ENCODE measurements at places on chromosomes 13 and 19.

DNA sequence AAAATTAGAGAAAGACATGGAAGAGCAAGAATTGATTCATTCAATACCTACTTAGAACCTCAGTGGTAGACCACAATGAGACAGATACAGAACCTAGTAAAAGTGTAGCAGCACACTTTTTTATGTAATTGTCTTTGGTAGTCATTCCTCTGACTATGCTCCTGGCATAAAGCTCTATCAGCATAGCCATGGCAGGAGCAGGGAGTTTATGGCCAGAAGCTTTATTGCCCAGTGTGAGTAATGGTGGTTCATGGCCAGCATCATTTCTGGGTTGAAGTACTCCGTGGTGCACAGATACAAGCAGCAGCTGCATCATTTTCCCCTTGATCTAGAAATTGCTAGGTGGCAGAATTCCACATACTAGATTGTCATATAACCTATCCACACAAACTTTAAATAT is 352.6 kb downstream of the TBC1D4 start:
- DNase-seq = no peak

DNA sequence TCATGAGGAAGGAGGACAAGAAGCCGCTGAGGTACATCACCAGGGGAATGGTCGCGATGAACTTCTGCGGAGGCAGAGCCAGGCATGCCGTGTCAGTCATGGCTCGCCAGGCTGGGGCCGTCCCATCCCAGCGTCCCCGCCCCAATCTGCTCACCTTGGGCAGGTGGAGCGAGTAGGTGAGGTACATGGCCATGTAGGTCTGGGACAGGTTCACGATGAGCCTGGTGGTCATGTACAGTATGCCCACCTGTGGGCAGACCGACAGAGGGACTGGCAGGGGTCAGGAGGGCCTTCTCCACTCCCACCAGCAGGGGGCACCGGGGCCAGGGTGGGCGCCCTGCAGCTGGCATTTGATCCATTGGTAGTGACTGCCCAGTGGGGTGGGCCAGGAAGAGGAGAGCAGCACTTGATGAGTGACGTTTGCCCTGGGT is 8.3 kb downstream of the TEKTIP1 start:
- no peak for DNase-seq

DNA sequence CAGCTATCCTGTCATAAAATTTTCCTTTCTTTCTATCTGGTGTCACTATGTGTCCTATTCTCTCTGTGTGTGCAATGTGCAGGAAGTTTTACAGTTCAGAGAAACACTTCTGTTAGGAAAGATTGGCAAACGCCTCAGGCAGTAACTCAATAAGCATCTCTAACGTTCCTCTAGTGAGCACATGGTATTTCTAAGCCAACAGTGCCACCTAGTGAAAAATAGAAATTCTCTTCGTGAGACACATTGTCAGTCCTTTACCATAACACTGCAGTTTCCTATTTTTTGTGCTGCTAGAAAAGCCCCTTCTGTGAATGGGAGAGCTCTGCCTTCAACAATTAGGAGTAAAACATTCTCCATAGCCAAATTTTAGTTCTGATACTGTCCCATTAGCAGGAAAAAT is 50.7 kb downstream of the ZNF723 start:
- DNase-seq = no peak

GRCh38 chr19:41136636-41137455 is 22.6 kb downstream of the CYP2F1 start:
- DNase-seq = no peak

DNA sequence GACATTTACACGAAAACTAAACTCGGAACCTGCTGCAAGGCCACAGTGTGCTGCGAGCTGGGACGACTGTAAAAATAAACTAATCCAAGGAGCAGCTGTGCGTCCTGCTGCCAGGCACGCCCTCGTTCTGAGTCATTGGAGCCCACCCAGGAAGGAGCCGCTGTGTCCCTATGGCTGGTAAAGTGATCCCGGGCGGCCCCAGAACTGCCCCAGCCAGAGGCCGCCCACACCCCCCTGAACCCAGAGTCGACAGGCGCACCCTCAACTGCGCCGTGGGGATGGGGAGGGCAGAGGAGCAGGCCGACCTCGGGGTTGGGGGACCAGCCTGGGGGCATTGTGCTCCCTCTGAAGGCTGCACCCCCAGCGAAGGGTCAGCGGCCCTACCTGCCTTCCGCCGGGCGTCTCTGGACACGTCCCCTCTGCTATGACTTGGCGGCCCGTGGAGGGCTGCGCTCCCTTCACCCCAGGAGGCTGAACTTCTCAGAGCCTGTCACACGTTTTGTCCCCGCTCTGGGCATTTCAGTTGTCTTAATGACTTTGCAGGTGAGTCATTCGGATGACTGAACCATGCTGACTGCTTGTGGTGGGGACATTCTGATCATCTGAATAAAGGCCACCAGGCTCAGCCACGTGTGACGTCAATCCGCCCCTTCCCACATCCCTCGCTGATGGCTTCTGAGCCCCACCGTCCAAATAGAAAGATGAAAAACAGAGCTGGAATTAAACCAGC is 42.7 kb downstream of the ADPRHL1 start:
- DNase-seq = no peak

DNA sequence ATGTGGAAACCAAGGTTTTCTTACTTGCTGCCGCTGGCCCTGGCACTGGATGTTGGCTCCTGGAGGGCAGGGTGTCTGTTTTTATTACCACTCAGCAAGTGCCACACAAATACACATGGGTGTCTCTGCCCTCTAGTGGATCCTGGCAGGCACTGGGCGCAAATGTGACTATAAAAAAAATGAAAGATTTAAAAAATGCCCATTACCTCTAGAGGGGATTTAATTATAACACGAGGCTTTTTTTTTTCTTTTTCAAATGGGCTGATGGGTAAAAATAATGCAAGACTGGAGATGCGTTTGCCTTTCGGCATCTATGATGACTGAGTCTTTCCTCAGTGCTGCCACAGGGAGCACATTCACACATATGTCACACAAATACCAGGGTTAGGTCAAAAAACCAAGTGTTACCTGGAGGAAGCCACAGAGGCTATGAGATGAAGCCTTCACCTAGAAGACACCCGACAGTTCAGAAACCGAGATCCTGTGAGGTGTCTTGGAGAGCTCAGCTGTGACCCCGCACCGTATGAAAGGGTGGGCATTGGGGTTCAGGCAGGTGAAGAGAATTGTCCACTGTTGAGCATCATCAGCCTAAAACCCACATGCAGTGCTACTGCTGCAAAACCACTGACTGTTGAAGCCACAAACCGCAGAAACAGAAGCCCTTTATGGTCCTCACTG is 25.7 kb downstream of the CHAMP1 start:
- DNase-seq = no peak

GRCh38 chr13:49791711-49792549 is 552 bp downstream of the KPNA3 start:
- DNase-seq = no peak

GRCh38 chr13:97228850-97229521 is 6.9 kb downstream of the MBNL2 start:
- no peak for DNase-seq

DNA sequence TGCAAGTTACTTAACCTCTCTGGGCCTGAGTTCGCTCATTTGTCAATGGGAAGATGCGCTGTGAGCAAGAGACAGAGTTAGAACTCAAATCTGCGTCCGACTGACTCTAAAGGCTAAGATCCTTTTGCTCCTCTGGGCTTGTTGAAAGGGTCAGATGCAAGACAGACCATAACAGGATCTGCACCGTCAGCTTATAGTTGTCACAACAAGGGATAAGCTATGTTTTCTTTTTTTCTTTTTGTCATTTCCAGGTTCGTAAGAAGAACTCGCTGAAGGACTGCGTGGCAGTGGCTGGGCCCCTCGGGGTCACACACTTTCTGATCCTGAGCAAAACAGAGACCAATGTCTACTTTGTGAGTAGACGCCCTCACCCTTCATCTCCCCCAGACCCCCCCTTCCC is 1.1 kb downstream of the PPAN start:
- DNase-seq = no peak

DNA sequence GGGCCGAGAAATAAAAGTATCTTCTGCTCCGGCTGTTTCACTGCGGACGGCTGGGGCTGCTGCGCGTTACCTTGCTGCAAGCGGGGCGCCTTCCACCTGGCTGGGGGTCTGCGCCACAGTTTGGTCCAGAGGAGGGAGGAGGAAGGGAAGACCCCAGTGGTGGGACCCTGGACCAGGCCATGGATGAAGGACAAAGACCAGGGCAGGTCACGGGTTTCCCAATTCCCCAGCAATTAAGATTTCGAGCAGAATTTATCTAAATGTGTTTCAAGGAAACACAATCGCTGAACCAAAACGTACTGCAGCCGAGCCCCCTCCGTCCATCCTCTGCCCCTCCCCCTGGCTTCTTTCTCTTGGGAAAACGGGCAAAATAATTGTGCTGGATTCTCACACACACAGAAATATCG is 2.9 kb downstream of the SOX1 start:
- no peak for DNase-seq

GRCh38 chr13:41645331-41645730 is 188.0 kb downstream of the RGCC start:
- DNase-seq = no peak

DNA sequence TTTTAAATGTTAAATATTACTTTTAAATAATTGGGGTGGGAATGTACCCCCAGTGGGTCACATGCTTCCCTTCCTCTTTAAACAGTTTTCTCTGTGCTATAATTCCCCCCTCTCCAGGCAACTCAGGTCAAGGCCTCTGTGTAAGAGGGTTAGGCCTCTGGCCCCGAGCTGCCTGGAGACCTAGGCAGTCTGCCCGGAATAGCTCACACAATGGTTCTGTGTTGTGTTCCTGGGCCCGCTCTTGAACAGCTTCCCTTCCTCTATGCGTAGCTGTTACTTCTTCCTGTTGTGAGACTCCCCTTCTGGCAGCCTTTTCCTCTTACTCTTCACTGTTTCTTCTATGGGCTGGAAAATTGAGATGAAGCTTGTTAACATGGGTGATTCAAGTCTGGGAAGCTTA is 14.8 kb upstream of the ZNF492 start:
- no peak for DNase-seq

DNA sequence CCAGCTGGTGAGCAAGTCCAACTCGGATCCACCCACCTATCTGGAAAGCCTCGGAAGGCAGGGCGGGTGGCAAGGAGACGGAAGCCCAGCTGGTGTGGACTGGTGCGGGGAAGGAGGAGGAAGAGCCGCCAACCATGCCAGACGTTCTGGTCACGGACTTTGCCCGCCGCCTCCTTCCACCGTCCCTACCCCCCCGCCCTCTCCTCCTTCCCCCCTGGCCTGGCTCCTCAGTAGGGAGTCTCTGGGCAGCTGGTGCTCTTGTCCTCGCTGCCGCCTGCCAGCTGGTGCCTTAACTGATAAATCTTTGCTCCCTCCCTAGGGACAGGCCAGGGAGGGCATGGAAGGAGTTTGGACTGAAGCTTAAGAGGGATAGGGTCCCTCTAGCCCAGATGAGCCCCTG is 4.8 kb downstream of the SYNGR4 start:
- no peak for DNase-seq

- DNase-seq = no peak
Observed at GRCh38 chr19:50977626-50978025, 6.1 kb downstream of the KLK7 start.

GRCh38 chr13:74755065-74755464 is 620.9 kb upstream of the KLF12 start:
- no peak for DNase-seq

GRCh38 chr13:60976367-60976766 is 439.3 kb downstream of the PCDH20 start:
- DNase-seq = no peak

- no peak for DNase-seq
Observed at GRCh38 chr13:48873587-48873986, 102.1 kb upstream of the FNDC3A start.

- DNase-seq = no peak
Observed at GRCh38 chr19:8129061-8129618, 20.3 kb downstream of the FBN3 start.

GRCh38 chr19:42092350-42092749 is 16.4 kb downstream of the ZNF574 start:
- DNase-seq = no peak

DNA sequence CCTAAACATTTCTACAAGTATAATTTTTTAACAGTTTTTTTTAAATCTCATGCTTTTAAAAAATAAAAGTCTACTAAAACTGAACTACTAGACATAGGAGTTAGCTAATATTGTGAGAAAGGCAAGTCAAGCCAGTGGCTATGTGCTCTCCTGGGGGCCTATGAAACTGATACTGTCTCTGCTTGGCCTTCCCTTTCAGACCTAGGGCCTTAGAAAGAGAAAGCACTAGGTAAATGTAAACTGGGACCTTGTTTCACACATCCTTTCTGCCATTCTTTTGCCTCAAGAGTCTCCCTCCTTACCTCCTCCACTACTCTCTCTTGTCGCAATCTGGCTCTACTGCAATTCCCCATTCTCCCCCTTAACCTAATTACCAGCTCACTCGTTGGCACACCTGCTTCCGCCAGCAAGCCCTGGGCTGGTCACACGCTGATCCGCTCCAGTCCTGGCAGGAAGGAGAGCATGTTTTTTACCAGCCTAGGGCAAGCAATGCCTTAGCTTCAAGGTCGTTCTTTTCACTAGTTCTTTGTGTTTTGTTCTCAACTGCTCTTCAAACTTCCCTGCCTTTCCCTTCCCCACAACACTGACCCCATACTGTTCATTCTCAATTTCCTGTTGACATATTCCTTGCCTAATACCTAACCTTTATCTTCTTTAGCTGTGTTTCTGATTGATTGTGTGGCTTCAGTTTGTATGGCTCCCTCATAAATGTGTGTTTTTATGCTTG is 23.1 kb downstream of the TBC1D4 start:
- no peak for DNase-seq

DNA sequence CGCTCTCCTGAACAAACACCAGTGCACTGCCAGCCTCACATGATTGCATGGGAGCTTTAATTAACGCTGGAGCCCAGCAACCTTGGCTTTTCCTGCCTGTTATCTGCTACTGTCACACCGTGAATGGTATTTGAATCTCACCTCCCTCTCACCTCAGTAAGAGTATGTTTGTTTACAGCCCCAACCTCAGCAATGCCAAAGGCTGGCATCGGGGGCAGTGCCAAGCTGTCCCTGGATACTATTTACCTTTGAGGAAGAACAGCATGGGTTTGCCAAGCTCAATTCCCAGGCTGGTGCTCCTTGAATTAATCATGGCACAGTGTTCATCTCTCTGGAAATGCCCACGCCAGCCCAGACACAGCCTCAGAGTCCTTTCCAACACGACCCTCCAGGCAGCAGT is 57.2 kb upstream of the SERPINE3 start:
- no peak for DNase-seq

DNA sequence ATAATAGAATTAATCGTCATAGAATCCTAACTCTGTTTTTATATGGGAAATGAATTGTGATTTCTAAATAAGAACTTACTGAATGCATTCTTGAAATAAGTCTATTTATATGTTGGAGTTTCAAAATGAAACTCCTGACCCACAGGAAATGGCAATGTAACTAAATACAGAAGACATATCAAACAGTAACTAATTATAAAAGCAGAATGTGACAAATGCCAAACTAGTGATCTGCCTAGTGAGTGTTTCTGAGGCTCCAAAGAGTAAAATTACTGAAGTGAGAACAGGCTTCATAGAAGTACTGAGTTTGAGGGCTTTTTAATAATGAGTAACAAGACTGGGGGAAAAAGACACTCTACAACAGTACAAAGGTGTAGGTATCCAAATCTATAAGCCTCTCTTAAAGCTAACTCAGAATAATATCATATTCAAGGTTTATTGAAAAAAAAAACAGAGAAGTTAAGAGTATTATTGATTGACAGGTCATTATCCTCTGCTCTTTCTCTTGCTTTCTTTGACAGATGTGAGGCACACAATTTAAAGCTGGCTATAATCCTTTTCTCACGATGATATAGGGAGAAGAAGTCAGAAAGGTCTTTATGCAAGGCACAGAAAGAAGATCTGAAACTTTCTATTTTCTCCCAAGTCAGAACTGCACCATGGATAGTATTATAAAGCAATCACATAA is 17.4 kb upstream of the ATXN8OS start:
- no peak for DNase-seq
